ENCODE measurements at places on chromosomes 1 and 21. TPM values are rescaled to one million over a fixed set of nuclear protein-coding genes. Genes with fewer than 3 reads are reported as not detected.

- DNase-seq, result no peak
- no peak overlapping the region for H3K4me3 ChIP-seq
- H3K4me1 ChIP-seq, result no peaks in the 10 kb centered on the region
- no peaks in the 10 kb centered on the region for H3K36me3 ChIP-seq
- peaks cover 24% of the 10 kb centered on the region for H3K27me3 ChIP-seq
Observed at GRCh38 chr1:90550626-90551406, 166.3 kb downstream of the BARHL2 start.

- peak overlapping the region; percentile 98 for H3K27ac ChIP-seq
- no peaks in the 10 kb centered on the region for H3K27me3 ChIP-seq
- H3K4me3 ChIP-seq, result peak overlapping the region; percentile 48
- peaks cover 2% of the 10 kb centered on the region for H3K36me3 ChIP-seq
Observed at GRCh38 chr1:16012590-16013219, 5.1 kb downstream of the HSPB7 start.

- H3K27me3 ChIP-seq, result no peaks in the 10 kb centered on the region
- no peaks in the 10 kb centered on the region for H3K36me3 ChIP-seq
- H3K27ac ChIP-seq, result no peak overlapping the region
- no peak for DNase-seq
- H3K4me3 ChIP-seq, result no peak overlapping the region
Observed at GRCh38 chr1:212482006-212482636, 49.4 kb downstream of the NENF start.

- peak within 1 kb of the TSS; percentile 75 for H3K4me3 ChIP-seq
- no peaks in the 10 kb centered on the region for H3K36me3 ChIP-seq
- H3K27me3 ChIP-seq, result no peaks in the 10 kb centered on the region
- H3K27ac ChIP-seq, result peak within 1 kb of the TSS; percentile 71
Observed at GRCh38 chr1:151540021-151540981, at the start of gene TUFT1. TSS of gene TUFT1 (plus strand) at chr1:151540309. CDS start at chr1:151540367, 58 bp downstream.

- H3K4me1 ChIP-seq, result no peaks in the 10 kb centered on the region
- H3K27me3 ChIP-seq, result peaks cover 6% of the 10 kb centered on the region
- H3K36me3 ChIP-seq, result no peaks in the 10 kb centered on the region
- H3K27ac ChIP-seq, result peak overlapping the region; percentile 64
Observed at GRCh38 chr1:1199961-1200875, 6.2 kb downstream of the TNFRSF18 start.

- H3K27ac ChIP-seq, result no peak overlapping the region
- no peak overlapping the region for H3K4me3 ChIP-seq
- no peaks in the 10 kb centered on the region for H3K4me1 ChIP-seq
- no peaks in the 10 kb centered on the region for H3K36me3 ChIP-seq
- H3K27me3 ChIP-seq, result no peaks in the 10 kb centered on the region
Observed at GRCh38 chr1:65332821-65333220, 23.5 kb downstream of the DNAJC6 start.

DNA sequence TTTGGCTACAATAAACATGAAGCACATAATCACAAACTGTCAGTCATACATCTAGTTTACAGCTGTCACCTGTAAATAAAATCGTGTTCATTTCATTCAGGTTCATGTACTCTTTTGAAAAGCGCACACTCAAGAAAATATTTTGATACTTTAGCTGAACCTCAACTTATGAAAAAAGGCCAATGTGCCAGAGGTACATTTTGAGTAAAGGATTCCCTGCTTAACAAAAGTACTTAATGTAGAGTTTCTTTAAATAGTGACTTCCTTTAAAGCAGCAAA lies 37.7 kb upstream of the SLC30A10 start:
- no peak overlapping the region for H3K27ac ChIP-seq
- H3K4me1 ChIP-seq, result no peaks in the 10 kb centered on the region
- no peak for DNase-seq
- no peak overlapping the region for H3K4me3 ChIP-seq
- H3K27me3 ChIP-seq, result no peaks in the 10 kb centered on the region

DNA sequence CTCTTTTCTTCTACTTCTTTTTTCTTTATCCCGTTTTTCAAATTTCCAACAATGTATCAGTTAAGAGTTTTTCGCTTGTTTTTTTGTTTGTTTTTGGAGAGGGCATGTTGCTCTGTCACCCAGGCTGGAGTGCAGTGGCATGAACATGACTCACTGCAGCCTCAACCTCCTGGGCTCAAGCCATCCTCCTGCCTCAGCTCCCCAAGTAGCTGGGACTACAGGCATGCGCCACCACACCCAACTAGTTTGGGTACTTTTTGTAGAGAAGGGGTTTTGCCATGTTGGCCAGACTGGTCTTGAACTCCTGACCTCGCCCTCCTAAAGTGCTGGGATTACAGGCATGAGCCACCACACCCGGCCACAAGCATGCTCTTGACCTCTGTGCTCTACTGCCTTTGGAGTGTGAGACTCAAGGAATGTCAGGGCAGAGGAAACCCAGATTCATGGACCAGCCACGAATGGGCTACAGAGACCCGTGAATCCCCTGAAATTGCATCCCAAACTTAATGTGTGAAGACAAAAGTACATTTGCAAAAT lies 65.1 kb upstream of the HSD17B7 start:
- DNase-seq, result no peak
- H3K27ac ChIP-seq, result no peak overlapping the region
- H3K36me3 ChIP-seq, result peaks cover 4% of the 10 kb centered on the region
- no peaks in the 10 kb centered on the region for H3K27me3 ChIP-seq

Gene SPATC1L
- 10.6 TPM for total RNA-seq
